ENCODE measurements at places on chromosomes 5 and 9.
A peak's percentile ranks its signal among the peaks of the same experiment; 100 is the strongest.

DNA sequence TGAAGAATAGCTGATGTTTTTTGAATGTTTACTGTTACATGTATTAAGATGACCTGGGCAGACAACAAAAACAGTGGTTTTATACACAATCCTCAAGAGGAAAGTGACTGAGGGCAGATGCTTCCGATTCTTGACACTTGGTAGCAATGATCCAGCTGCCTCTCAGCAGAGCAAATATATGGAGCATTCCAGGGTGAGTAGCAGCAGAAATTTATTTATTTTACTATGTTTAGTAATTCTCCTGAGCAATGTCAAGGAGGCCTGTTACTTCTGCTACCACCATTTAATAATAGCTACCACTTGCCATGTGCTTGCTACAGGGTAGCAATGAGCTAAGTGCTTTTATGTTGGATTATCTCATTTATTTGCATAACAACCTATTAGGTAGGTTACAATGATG lies 69.1 kb upstream of the NR3C1 start:
- DNase-seq: no peak

DNA sequence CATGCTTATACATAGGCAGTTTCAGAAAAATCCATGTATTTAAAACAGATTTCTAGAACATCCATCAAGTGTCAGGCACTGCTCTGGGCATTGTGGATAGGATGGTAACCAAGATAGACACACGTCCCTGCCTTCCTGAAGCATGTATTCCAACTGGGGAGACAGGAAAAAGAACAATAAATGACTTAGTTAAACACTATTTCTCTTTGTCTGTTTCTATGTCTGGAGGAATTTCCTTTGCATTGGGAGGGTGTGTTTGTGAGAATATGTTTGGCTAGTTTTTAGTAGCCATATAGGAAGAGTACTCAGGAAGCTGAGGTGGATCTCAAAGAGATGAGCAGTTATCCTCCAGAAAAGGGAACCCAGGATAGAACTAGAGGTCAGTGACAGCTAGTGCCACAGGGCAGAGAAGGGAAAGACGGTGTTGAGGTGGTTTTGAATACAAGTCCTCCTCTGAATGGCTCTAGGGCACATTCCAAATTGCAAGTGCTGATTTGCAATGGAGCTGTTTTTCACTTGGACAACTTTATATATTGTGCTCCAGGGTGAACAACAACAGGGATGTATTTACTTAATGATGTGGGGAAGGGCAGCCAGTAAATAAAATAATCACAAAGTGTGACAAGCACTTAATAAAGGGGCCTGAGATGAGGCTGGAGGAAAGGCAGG lies 144.7 kb upstream of the SHB start:
- DNase-seq: no peak

- no peak for DNase-seq
Observed at GRCh38 chr5:29697785-29698414, 1495.6 kb upstream of the CDH6 start.

DNA sequence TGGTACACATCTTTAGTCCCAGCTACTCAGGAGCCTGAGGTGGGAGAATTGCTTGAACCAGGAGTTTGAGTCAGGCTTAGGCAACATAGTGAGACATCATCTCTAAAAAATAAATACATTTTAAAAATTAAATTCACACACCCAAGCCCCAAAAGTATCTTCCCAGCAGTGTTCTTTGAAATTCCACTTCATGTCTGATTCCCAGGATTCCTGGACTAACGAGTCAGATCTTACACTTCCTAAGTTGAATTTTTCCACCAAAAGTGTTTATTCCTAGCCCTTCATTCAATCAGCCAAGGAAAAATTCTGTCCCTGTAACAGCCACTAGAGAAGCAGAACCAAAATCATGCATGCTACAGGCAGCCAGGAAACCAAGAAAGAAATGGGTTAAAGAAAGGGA lies 970.9 kb downstream of the EFNA5 start:
- DNase-seq: no peak

GRCh38 chr5:168047043-168047668 lies 244.3 kb upstream of the WWC1 start:
- no peak for DNase-seq

GRCh38 chr5:150406103-150406722 lies 6.5 kb downstream of the CD74 start:
- no peak for DNase-seq

DNA sequence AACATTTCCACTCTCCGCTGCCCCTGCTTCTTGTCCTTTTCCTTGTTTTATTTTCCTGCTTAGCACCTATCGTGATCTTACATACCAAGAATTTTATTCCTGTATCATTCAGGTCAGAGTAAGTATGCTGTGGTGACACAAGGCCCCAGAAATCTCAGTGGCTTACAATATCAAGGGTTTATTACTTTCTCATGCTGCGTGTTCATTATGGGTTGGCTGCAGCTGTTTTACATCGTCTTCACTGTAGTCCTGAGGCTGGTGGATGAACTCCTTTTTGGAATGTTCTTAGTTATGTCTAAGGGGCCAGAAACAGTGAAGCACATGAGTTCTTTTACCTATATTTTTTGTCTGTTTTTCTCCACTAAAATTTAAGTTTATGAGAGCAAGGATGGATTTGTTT lies 51.2 kb downstream of the FCHO2 start:
- no peak for DNase-seq

GRCh38 chr5:58965677-58966414 lies 383.0 kb downstream of the RAB3C start:
- DNase-seq: no peak

DNA sequence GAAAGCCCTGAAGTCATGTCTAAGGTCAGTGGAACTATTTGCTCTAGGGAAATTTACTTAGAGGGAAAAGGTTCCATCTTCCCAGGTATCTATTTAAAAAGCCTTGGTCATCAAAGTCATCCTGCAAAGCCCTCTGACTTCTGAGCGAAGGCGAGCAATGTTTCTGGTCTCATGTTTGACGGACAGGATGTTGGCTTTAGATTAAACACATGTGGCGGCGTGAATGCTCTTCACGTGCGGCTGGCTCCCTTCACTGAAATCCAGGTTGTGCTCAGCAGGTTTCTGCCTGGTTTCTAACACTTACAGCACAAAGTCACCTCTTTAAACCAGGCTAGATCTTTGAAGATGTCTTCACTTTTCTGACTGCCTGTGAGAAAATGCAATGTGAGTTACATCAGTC lies 5.7 kb upstream of the ZBTB34 start:
- no peak for DNase-seq

DNA sequence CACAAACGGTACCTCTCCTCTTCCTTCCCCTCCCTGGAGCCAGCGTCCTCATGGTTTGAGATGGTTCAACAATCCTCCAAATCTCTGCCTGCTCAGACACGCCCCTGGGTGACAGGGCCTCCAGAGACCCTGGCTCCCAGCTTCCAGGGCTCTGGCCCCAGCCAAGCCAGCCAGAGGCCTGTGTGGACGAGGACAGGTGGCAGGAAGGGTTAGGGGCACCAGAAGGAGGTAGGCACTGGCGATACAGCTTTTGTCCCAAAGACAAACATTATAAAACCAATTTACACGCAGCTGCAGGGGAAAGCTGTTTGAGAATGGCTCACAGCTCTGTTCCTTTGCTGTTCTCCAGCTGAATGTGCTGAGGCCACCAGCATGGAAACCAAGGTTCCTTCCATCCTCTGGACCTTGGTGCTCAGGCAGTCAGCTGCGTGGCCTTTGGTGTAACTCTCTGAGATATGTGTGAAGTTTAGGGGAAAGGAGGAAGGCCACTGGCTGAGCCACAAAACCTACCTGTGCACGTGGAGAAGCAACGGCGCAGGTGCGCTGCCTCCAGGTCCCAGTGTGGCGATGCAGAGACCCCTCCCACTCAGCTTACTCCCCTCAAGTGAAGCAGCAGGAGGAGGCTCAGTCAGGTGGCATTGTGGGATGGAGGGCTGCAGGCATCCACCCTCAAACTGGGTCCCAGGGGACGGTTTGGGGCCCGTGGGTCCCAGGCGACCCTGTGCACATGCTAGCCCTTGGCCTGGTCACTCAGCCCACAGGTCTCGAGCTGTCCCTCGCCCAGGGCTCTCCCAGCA lies 4.3 kb upstream of the QRFP start:
- no peak for DNase-seq

DNA sequence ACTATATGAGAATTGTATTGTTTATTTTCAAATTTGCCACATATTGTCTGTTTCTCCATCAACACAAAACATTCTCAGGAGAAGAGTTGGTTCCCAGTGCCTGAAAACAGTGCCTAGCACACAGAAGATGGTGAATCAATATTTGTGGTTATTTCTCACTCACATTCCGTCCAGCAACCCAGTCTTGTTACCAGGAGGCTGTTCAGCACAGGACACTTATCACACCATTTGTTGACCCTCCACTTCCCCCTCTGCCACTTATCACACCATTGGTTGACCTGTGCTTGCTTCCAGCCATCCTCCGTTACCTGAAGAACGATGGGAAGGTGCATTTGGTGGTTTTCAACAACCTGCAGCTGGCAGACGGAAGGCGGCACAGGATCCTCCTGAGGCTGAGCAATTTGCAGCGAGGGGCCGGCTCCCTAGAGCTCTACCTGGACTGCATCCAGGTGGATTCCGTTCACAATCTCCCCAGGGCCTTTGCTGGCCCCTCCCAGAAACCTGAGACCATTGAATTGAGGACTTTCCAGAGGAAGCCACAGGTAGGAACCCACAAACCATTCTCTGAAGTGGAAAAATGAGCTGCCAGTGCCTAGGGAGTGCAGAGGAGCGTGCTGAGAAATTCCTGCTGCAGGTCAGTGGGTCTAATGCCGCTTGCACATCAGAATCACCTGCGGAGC lies 20.5 kb downstream of the THBS4 start:
- DNase-seq: no peak

- DNase-seq: peak; percentile 37
Observed at GRCh38 chr9:113620377-113621161, 157.0 kb downstream of the RGS3 start.

DNA sequence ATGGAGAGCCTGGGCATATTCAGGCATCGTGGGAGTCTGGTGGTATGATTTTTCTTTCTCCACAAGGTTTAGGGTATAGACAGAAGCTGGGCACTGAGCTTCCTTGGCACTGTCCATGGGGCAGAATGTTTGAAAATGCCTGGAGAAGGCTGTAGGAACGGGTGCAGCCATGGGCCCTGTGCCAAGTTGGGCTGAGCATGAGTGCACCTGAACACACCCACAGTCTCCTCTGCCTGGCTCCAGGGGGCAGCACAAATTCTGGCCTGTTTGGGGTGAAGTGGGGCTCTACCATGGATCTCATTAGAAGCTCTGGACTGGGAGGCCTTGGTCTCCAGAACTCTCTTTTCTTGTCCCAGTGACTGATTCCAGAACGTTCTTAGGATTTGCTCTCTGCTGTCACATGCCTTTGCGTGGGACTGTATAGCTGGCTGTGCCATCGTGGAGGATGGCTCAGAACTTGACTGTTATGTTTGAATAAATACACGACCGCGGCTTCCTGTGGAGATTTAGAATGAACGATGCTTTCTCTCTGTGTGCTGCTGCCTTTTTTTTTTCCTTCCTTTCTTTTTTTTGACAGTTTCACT lies 229.8 kb downstream of the FANCC start:
- no peak for DNase-seq
